Epithelial cell of proximal tubule (primary cell): ENCODE measurements at places on chromosomes 4 and X. TPM values are rescaled to one million over a fixed set of nuclear protein-coding genes. Genes with fewer than 3 reads are reported as not detected.

GRCh38 chrX:110992611-110993010, 103.4 kb upstream of the PAK3 start:
- DNase-seq, result no peak

- no peak for DNase-seq
Observed at GRCh38 chrX:109886122-109886761, 116.7 kb upstream of the TMEM164 start.

DNA sequence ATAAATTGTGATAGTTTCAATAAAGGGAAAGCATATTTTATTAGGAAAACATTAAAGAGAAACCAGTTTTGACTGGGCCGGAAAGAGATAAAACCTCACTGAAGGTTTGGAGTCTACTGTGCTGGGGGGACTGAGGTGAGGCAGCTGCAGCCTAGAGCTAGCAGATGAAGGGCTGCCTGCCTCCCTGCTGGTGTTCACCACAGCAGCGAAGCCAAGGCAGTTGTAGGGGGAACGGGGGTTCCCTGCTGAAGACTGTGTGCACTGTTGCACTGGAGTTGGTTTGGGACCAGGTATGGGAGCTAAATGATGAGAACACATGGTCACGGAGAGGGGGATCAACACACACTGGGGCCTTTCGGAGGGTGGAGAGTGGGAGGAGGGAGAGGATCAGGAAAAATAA, 546.5 kb upstream of the SMIM31 start:
- no peak for DNase-seq

- no peak for DNase-seq
Observed at GRCh38 chr4:85644061-85644460, 169.1 kb downstream of the ARHGAP24 start.

GRCh38 chrX:45823536-45823935, 622.9 kb upstream of the DIPK2B start:
- no peak for DNase-seq

DNA sequence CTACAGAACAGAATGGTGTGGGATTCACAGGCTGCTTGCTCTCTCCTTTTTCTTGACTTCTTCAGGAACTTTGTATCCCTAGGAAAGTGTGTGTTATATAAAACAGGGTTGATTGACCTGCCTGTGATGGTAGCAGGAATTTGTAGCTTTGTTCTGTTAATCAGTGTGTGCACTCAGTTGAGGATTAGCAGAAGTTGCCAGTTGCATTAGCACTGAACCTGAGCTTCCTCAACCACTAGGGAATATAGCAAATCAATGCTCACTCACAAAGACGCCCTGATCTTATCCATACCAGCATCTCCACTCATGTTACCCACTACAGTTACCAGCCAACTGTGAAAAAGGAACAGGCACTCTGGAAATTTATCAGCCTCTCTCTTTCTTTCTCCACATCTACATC, 319.1 kb upstream of the EMCN start:
- DNase-seq, result peak; percentile 16

DNA sequence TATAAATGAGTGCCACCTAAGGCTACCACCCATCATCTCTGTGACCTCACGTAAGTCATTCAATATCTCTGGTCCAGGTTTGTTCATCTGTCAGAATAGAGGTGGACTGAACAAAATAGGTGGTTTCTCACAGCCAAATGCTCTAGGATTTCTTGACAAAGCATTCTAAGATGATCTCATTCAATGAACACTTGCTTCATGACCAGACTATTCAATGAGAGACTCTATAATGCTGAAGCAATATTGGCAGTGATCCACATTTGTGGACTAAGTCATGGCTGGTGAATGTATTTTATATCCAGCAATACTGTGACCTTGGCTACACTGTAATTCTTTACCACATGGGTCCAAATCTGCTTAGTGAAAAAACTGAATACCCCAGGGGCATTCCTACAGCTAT, 37.9 kb downstream of the LDB2 start:
- no peak for DNase-seq

DNA sequence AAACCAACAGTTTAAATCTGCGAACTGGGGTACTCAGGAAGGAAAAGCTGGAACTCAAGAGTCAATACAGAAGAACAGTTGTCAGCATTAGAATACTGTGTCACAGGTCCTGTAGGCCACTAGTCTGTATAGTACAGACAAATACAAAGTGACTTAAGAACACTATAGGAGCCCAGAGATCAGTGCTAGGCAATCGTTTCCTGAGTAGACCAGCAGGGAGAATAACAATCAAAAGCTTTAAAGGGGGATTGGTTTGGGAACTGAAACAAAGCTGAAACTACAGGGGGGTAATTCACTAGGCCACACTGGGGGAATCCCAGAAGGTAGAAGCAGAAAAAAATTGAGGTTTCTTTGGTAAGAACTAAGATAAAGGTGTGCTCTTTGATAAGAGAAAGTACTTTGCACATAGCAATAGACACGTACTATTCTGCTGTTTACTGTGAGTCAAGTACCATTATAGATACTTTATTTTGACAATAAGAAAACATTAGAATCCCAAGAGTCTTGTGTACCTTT, 339.7 kb downstream of the PCDH19 start:
- DNase-seq, result no peak

DNA sequence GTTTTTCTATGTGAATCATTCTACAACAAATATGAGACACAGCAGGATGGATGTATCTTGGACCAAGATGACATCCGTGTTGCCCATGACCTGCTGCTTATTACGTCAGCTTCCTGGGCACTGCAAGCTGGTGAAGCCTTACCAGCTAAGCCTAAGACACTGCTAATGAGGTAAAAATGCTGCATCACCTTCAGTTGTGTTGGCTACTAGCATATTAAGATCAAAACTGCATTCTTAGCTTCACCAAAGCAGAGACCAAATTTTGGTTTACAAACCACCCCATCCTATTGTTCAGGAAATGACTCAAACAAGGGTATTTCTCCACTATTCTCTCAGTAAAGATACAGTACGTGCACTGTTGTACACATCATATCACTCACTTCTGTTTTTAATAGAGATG, 50.3 kb downstream of the MAML3 start:
- DNase-seq, result no peak

The TEX13D gene
- total RNA-seq, result not detected in 2 replicates

The CAPN6 gene
- 0.36 and 1.2 TPM in 2 replicates for total RNA-seq

The COL4A5 gene
- total RNA-seq, result 8.5 and 33.2 TPM in 2 replicates
